ENCODE measurements at places on chromosomes 7 and 10.

- no peak for DNase-seq
Observed at GRCh38 chr7:70670288-70670687, 461.7 kb upstream of the GALNT17 start.

DNA sequence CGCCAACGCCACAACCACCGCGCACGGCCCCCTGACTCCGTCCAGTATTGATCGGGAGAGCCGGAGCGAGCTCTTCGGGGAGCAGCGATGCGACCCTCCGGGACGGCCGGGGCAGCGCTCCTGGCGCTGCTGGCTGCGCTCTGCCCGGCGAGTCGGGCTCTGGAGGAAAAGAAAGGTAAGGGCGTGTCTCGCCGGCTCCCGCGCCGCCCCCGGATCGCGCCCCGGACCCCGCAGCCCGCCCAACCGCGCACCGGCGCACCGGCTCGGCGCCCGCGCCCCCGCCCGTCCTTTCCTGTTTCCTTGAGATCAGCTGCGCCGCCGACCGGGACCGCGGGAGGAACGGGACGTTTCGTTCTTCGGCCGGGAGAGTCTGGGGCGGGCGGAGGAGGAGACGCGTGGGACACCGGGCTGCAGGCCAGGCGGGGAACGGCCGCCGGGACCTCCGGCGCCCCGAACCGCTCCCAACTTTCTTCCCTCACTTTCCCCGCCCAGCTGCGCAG, 424 bp downstream of the EGFR start:
- no peak for DNase-seq

DNA sequence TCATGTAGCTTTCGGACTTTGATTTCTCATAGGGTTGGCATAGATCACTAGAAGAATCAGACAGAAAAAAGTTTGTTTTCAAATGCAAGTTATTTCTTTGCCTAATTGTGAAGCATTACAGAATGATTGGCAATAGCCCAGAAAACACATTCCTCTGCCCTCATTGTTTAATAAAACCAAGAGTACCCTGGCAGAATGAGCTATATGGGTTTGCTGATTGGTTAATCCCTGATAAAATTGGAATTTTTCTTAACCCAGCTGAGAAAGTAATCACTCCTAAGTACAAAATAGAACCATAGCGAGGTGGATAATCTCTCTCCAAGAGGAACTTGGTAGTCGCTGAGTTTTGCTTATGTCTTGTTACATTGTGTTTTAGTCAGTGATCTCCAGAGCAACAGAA, 30.9 kb upstream of the CREB5 start:
- DNase-seq = no peak

GRCh38 chr7:77479536-77480088, 57.5 kb upstream of the PTPN12 start:
- no peak for DNase-seq

DNA sequence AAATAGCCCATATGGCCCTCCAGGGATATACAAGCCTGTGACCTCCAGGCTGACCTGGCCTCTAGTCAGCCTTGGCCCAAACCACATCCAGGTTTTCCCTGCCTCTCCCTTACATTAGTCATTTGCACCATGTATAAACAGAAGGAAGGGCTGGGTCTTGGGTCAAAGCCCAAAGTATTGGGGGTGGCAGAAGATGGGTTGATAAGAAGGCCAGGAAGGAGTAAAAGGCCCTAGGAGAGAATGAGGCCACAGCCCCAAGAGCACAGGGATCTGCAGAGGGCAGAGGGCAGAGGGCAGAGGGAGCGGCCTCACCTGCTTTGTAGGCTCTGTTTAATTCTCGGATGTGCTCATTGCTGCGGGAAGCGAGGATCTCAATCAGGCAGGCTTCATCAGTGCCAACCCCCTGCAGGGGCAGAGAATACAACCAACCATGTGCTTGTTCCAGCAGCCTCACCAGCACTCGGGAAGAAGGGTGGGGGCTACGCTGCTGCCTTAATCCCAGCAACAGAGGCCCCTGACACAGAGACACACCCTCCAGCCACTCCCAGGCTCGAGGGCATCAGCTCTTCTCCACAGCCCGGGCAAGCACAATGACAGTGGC, 31.3 kb downstream of the PLAC9 start:
- DNase-seq = no peak

- DNase-seq = no peak
Observed at GRCh38 chr10:122255509-122256301, 15.4 kb upstream of the BTBD16 start.

GRCh38 chr10:51389415-51390321, 309.7 kb downstream of the CSTF2T start:
- no peak for DNase-seq

DNA sequence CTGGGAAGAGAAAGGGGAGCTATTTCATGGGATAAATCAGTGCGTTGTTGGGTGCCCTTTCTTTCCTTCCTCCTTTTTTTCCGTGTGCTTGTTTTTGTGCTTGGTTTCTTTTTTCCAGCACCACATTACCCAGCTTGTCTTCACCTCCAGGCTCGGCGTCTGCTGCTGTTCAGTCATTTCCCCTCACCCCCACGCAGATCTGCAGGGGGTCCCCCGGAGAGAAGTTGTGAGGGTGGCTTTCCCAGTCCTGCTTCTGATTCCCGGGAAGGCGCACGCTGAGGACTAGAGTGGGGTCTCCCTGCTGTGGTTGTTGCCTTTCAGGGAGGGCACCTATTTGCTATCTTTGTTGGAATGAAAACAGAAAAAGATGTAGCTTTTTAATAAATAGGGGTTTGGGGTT, 1.6 kb downstream of the CAMK1D start:
- DNase-seq = no peak

DNA sequence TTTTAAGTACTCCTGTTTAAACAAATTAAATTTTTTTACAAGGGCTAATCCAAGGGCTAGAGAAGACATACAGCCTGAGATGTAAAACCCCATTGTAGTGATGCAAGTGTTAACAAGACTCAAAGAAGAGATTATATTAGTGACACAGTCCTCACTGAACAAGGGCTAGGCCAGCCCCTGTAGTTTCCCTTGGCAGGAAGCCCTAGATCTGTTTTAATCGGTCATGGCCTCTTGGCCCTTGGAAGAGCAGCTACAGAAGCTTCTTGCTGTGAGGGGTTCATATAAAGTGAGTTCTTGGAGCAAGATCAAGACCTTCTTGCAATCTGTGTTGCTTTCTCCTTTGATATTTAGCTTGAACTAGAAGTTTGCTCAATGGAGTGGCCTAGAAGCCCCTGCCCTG, 1339.4 kb downstream of the XPNPEP1 start:
- no peak for DNase-seq

DNA sequence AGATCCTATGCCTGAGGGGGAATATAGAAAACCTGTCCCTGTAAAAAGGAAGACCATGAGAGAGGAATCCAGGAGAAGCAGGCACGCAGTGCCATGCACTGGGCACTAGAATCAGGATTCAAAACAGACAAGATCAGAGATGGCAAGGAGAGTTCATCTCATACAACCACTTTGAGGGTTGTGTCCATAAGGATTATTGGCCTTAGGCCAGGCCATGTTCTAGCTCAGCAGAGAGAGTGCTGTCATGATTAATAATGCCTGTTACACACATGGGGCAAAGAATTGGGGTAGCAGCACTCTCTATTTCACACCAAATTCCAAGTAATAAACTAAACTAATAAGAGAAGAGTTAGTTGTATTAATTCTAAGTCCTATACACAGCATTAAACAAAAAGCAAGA, 29.1 kb downstream of the EZH2 start:
- no peak for DNase-seq

- no peak for DNase-seq
Observed at GRCh38 chr7:117205873-117206272, 117.0 kb downstream of the WNT2 start.

Measured in stimulated activated CD8-positive, alpha-beta memory T cell treated with anti-CD3 and anti-CD28 coated beads, Interleukin-2, amount 100 ng/mL, for 1 hour (primary cell).